CD4-positive, CD25-positive, alpha-beta regulatory T cell (primary cell): ENCODE measurements at places on chromosomes 1 and 21.

- no peak for DNase-seq
Measured at GRCh38 chr1:216461466-216461865, 38.2 kb upstream of the USH2A start.

DNA sequence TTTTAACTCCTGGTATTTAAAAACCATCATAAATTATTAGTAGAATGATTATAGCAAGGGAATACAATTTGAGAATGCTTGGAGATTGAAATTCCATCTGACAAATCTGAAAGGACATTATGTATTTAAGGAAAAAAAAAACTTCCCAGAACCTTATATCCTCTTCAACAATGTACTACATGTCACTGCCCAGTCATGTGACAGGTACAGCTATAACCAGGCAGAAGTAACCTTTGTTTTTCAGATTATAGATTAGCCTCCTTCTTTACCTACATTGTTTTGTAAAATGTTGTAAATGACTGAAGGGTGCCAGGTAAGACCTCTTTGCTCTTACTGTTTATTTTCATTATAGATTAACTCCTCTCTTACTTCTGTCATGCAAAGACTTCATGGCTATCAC lies 96.9 kb downstream of the KCNJ6 start:
- DNase-seq: no peak

GRCh38 chr1:85091671-85092280 lies 43.5 kb upstream of the MCOLN3 start:
- DNase-seq: no peak

DNA sequence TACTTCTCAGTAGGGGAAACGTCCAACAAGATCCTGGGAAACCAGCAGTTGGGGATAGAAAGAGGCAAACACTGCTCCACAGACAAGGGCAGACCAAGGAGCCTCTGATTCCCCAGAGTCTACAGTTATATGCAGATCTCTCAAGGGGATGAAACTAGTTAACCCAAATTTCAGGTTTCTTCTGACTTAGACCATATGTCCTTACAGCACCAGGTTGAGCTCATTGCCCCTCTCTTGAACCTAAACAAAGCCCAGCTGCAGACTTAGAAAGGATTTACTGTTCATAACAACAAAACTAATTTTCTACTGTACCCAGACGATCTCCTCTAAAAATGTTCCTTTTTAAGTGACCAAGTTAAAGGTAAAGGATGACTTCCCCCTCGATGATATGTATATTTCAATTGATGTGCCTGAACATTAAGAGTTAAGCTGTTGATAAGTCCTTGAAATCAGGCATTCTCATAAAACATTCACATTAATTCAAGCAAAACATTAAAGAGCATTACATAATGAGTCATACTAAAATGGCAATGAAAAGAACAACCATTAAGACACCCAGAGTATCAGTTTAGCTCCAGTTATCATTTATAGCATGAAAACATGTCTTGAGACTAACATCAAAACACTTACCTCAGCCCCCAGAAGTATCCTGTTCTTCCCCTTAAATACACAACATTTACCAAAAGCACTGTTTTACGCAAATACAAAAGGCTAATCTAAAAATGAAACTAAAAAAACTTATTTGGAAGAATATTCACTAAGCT lies 24.1 kb downstream of the SMYD3 start:
- DNase-seq: no peak

DNA sequence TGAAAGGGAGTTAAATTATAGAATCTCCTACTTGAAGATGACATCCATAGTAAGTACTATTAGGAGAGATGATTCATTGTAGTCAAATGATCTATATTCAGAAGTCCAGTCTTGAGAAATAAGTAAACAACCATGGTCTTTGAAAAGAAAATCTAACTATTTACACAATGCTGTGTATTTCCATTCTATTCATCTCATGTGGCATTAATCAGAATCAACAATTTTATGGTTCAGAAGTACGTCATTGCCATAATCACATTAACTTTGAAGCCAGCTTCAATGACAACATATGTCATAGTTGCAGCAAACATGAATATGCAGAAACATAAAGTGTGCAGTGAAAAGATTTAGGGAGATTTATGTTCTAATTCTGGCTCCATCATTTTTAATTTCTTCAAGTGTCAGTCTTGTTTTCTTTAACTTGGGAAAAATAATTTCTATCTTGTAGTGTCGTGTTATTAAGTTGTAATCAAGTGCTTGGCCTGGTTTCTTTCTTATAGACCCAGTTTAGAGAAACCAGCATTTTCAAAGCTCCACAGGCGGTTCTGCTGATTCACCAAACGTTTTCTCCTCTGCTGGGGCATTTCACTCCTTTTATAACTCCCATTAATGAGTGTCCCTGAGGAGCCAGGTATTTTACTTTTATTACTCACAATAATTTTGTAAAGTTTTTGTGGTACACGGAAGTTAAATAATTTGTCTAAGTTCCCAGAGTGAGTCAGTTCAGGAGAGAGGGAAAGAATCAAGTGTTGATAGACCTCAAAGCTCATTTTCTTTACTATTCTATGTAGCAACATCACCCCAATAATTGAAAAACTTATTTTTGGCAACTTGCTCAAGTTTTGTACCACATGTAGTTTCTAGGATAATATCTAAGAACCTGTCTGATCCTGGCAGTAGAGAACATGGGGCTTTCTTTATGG lies 35.9 kb upstream of the PTGS2 start:
- no peak for DNase-seq

DNA sequence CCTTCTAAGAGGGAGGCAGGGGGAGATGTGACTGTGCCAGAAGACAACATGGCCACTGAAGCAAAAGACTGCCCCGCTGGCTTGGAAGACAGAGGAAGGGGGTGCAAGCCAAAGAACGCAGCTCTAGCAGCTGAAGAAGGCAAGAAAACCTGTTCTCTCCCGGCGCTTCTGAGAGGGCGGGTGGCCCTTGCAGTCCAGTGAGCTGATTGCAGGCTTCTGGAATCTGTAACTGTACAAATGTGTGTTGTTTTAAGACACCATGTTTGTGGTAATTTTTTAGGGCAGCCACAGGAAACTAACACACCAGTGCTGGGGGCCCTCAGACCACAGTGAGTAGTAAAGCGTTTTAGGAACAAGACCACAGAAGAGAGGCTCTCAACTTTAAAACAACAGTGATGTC lies 47.0 kb downstream of the CD46 start:
- DNase-seq: no peak

GRCh38 chr1:55159571-55159970 lies 55.6 kb downstream of the USP24 start:
- DNase-seq: no peak

GRCh38 chr1:181655756-181656155 lies 172.4 kb downstream of the CACNA1E start:
- no peak for DNase-seq

GRCh38 chr1:12426030-12426429 lies 192.0 kb downstream of the DHRS3 start:
- DNase-seq: no peak

GRCh38 chr1:10440305-10440704 lies 9.5 kb upstream of the CORT start:
- no peak for DNase-seq

DNA sequence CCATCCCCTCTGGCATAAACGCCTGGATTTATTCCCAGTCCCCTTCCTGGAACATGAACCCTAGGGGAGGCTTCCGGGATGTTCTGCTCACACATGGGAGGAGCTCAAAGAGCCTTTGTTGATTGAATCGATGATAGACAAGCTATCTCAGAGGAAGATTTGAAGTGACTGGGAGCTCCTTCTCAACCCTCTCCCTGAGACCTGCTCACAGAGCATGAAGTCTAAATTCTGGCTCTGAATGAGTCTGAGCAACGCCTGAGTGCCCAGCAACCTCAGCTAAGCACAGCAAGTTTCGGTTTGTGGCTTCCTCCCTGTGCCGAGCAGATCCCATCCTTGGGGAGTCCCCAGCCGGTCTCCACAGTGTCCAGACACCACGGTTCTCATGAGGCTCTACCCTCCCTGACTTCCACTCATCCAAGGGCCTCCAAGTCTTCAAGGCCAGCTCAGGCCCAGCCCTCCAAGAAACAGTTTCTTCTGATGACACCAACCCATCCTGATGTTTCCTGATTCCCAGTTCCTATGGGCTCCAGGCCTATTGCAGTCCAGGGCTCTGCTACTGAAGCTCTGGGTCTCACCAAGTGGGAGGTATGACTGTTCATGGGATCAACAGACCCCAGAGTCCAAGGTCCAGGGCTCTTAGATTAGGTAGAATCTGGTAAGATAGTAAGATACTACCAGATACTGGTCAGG lies 190.8 kb downstream of the DYRK1A start:
- no peak for DNase-seq

GRCh38 chr1:229657993-229658755 lies 32.1 kb downstream of the URB2 start:
- no peak for DNase-seq

- no peak for DNase-seq
Measured at GRCh38 chr1:107545056-107545577, 404.3 kb downstream of the NTNG1 start.
